ENCODE measurements at places on chromosomes 11 and 22.

DNA sequence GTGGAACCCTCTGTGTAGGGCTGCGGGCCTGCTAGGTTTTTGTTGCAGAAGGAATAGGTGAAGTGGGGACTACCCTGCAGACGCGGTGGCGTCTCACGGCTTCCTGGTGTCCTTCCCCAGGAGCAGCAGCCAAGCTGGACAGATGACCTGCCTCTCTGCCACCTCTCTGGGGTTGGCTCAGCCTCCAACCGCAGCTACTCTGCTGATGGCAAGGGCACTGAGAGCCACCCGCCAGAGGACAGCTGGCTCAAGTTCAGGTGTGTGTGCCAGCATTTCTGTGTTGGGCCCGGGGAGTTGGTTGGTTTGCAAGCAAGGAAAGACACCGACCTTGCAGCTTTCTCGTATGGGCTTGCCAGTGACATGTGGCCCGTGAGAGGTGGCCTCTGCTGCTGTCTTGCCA is 15.3 kb downstream of the TAB1 start:
- no peak for DNase-seq

DNA sequence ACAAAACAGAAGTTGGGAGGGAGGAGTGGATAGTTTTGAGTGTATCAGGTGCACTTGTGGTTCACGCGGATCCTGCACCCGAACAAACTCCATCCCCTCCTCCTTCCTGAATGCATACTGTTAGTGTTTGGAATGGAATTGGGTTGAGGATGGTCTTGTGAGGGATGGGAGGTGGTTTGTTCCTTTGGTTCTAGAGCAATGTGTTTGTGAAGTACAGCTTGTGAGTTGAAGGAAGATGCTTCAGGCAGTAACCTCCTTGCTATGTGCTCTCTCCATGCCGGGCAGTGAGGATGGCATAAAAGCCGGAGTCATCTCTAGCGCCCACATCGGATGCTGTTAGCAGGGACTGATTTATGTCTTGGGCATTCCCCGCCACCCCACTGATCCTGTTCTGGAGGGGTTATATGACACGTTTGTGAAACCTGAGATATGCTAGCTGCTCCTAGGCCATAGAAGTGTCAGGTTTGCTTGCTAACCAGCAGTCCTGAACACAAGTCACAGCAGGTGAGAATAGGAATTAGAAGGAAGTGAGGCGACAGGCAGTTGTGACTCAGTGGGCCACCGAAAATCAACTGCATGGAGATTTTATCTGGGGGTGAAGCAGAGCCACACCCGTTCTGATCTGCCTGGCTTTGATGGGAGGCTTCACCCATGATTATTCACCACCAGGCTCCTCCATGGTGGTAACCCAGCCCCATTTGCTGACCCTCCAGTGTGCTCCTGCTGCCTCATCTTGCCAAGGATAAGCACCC is 2.2 kb downstream of the BCR start:
- DNase-seq, result no peak

DNA sequence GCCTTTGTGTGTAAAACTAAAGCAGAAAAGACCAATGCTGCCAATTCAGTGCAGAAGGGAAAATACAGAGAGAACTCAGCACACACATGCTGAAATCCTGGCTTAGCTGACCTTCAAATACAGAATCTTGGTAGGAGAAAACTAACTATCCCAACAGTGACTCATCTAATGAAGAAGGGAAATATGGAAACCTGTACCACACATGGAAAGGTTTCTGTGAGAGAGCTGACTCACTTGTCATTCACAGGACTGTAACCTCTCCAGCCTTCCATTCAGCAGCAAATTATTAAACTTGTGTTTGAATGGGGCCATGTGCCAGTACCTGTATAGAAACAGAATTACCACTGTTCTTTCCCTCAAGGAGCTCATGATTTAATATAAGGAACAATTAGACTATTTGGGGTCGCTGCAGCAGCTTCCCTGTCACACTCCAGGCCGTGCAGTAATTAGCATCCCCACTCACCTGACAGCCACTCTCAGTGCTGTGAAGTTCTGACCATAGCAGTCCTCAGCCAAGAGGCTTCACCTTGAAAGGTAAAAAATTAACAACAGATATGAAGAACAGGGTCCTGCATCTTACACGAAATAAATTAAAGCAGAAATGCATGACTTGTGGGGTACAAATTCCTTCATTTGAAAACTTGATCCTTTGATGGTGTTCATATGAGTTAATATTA is 53.9 kb downstream of the MSANTD4 start:
- no peak for DNase-seq

GRCh38 chr11:11218629-11218986 is 134.4 kb downstream of the CSNK2A3 start:
- DNase-seq, result no peak

- DNase-seq, result no peak
These were observed 240.9 kb downstream of the NTM start for GRCh38 chr11:131611322-131611721.

GRCh38 chr11:80562523-80563125 is 1121.8 kb upstream of the TENM4 start:
- no peak for DNase-seq

- no peak for DNase-seq
These were observed 415.3 kb upstream of the CADM1 start for GRCh38 chr11:115919341-115920091.

- peak; percentile 13 for DNase-seq
These were observed 22.1 kb downstream of the GGTLC2 start for GRCh38 chr22:22666307-22667091.
